ENCODE measurements at places on chromosomes 3 and 15.

GRCh38 chr15:36960179-36960946 is 140.0 kb downstream of the MEIS2 start:
- DNase-seq: no peak

DNA sequence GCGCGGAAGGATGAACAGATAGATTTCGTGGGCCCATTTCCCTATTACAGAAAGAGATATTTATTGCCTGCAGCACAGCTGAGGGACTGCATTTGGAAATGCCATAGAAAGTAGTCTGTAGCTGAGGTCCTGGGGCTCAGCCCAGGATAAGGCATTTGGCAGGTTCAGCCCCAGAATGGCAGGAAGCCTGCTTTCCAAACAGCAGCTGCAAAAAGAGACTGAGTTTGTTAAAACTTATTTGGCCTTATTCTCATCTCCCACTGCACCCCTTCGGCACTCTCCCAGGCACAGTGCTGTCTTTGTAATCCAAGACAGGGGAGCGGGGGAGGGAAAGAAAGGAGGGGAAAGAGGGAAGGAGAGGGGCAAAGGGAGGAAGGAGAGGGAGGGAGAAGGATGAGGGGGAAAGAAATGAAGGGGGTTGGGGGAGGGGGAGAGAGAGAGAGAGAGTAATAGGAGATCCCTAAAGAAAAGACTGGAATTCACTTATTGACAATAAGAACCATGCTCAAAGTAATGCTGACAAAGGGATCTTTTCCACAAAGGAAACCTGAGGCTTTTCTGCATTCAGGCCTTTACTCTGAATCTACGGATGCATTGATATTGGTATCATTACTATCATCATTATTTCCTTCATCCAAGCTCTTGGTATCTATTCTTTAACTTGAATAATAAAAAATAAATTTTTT is 94.0 kb upstream of the LRRN1 start:
- no peak for DNase-seq

DNA sequence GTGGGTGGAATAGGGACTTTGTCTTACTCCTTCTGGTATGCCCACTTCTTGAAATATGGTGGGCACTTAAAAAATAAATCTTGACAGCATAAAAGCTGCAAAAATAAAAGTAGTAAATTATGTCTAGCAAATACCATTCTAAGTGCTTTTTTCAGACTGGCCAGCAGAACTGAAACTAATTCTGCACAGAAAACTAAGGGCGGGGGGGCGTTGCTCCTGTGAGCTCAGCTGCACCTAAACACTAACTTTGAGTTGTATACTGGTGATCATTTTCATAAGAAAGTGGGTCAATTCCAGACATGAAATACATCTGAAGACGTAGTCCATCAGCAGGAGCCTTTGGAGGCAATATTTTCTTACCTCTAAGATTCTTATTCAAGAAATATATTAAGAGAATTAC is 114.8 kb downstream of the WDR76 start:
- no peak for DNase-seq

DNA sequence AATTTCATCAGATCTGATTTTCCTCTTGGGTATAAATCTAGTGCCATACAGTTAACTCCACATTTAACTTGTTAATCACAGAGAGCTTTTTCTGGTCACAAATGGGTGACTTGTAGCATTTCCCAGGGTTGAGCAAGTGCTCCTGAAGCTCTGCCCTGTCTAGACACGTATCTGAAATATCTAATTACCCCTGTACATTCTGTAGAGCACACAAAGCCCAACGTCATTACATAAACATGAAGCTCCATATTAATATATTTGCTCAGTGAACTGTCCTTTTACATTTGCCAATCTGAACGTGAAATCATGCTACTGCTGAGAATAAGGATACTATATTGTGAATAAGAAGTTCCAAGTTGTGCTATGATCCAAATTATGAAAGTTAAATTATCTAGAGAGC is 49.0 kb downstream of the THBS1 start:
- no peak for DNase-seq

DNA sequence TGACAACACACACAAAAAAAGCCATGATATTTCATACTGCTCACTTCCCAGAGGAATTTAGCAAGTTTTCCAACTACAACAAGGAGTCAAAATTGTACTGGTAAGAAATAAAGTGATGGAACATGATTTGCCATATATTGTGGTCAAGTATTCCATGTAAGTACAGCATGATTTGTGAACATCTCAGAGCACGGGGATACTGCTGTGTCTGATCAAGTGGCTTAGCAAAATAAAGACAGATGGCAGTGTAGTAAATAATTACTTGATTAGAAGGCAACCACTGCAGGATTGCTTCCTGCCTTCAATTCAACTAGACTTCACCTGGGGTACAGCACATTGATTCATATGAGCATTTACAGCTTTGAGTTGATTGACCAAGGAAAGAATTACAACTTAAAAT is 51.6 kb upstream of the DUT start:
- no peak for DNase-seq

Measured in CD4-positive, alpha-beta T cell treated with Interleukin-6 for 4 hours (primary cell).